Hypothalamus (tissue), 51 donors: ENCODE measurements at places on chromosomes 2 and 18.

- DNase-seq: no peak
Observed at GRCh38 chr2:98298683-98299164, 47.5 kb upstream of the CNGA3 start.

DNA sequence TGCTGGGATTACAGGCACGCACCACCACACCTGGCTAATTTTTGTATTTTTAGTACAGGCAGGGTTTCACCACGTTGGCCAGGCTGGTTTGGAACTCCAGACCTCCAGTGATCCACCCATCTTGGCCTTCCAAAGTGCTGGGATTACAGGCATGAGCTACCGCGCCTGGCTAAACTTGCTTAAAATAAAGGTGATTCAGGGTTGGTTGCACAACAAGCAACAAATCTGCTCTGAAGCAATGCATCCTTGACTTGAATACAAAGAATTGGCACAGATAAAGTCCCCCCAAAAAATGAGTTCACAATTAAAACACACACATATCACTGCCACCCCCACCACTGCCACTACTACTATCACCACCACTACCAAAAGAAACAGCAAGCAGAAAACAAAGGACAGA is 34.9 kb downstream of the CCDC88A start:
- no peak for DNase-seq

- no peak for DNase-seq
Observed at GRCh38 chr2:147683380-147683779, 161.4 kb upstream of the ACVR2A start.

DNA sequence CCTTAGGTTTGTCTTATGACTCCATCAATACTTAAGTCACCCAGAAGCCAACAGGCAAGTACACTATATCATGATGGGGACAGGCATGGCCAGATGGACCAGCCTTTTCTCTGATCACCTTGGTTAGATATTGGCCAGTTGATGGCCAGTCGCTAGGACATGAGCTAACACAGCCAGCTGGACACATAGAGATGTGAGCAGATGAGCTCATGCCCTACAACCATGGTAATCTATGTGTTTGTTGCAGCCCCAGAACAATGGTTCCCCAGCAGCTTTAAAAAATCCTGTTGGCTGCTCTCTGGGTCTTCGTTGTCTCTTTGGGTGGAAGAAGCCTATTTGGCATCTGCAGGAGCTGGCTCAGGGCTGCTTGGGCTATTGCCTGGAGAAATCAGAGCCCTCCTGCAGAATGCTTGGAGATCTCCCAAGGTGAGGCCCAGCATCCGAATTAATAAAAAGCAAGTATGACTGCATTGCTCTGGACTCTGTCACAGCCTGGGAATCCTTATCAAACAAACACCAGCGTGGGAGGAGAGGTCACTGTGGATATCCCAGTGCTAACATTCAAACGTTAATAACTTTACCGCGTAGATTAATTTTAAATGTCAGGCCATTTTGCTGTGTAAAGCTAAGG is 62.3 kb upstream of the KLHL29 start:
- no peak for DNase-seq

DNA sequence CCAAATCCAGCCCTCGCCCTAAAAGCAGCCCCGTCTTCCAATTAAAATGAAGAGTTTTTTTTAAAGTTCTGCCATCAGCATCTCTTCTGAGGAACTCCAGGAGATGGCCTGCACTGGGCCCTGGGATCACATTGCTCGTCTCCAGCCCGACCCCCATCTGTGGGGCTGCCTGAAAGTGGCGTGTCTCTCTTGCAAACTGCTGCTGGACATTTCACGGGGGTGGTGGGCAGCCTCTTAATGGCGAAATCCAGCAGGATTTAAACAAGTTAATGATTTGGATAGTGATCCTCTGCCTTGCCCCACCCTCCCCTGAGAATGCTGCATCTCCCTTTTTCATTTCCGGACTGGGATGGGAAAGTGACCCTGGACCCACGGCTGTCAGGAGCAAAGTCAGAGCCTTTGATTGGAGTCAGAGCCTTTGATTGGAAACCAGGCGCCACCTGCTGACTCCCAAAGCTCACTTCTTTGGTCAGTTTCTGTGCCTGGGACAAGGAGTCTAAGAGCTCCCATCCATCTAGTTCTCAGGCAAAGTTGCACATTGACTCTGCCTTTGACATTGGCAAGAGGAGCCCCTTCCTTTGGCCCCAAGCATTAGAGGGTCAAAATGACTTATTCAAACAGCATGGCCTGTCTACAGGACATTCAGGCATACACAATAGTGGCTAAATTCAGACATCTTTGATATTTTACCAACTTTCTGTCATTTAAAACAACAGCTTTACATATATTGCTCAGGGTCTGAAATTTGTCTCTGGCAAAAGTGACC is 155.2 kb downstream of the SH3BP4 start:
- peak; percentile 40 for DNase-seq

- DNase-seq: no peak
Observed at GRCh38 chr2:236176951-236177350, 8.8 kb upstream of the GBX2 start.

DNA sequence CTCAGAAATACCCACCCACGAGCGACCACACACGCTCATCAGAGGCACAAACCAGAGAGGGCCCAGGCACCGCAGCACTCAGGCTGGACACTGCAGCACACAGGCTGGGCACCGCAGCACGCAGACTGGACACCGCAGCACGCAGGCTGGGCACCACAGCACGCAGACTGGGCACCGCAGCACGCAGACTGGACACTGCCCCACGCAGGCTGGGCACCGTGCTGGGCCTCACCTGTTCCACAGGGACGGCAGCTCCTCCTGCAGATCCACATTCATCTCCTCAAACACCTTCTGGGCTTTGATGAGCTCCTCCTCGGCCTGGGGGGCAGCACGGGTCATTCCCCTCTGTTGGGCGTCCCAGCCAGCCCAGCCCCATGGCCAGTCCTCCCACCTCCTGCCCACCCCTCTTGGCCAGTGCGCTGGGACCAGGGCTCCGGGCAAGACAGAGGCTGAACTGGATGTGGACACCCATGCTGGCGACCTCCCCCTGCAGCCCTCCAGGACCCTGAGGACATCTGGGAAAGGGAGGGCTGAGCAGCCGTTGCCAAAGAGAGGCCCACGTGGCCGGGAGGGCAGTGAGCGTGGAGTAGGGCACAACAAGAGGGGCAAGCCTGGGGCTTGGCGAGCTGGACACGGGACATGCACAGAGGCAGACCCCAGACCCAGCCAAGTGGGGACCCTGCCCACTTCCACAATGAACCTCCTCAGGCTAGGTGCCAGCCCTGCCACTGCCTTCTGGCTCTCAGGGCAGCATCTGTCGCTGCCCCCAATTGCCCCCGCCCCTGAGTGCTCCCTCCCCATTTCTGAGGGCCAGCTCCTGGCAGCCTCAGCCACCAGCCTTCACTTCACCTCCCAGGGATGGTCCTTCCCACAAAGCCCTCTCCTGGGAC is 43.0 kb downstream of the BIN1 start:
- DNase-seq: no peak

DNA sequence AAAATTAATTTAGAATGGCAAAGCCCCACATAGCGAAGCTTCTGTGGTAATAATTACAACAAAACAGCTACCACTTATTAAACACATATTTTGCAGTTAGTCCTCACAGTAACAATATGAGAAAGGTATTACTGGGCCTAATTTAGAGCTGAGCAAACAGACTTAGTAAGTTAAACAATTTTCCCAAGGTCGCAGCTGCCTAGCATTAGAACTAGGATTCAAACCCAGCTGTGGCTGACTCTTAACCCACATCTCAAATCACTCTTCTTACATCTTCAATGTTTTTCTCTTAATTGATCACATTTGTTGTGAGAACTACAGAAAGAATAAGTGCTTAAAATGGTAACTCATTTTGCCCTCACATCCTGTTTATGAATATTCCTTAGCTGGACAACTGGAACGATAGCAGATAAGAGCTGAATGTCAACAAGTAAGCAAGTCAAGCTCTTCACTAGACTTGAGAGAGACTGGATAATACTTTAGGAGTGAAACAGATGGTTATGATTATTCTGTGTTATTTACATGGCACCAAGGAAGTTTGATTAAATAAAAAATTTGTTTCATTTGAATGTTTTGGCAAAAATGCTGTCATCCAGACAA is 59.4 kb upstream of the TMEM17 start:
- DNase-seq: no peak

GRCh38 chr18:68489013-68489792 is 225.7 kb downstream of the TMX3 start:
- no peak for DNase-seq

DNA sequence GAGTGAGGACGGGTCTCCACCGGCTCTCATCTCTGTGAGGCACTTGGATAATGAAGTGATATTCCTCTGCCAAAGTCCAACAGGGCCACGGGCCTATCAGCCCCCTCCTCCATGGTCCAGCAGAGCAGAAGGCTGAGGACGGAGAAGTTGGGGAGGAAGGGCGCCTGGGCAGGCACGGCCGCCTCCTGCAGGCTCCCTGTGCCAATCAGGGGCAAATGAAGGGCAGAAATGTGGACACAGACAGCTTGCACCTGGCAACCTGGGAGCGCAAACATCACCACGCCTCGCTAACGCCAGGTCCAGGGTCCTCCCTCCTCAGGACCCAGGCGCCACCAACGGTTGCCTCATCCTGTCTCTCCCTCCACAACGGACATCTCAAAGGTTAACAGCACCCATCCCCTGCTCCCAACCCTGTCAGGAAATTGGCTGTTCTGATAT is 24.3 kb downstream of the SMAD7 start:
- DNase-seq: no peak

- DNase-seq: no peak
Observed at GRCh38 chr2:223989206-223989855, 32.1 kb downstream of the MRPL44 start.

GRCh38 chr2:112662704-112663103 is 17.0 kb downstream of the SLC20A1 start:
- no peak for DNase-seq

DNA sequence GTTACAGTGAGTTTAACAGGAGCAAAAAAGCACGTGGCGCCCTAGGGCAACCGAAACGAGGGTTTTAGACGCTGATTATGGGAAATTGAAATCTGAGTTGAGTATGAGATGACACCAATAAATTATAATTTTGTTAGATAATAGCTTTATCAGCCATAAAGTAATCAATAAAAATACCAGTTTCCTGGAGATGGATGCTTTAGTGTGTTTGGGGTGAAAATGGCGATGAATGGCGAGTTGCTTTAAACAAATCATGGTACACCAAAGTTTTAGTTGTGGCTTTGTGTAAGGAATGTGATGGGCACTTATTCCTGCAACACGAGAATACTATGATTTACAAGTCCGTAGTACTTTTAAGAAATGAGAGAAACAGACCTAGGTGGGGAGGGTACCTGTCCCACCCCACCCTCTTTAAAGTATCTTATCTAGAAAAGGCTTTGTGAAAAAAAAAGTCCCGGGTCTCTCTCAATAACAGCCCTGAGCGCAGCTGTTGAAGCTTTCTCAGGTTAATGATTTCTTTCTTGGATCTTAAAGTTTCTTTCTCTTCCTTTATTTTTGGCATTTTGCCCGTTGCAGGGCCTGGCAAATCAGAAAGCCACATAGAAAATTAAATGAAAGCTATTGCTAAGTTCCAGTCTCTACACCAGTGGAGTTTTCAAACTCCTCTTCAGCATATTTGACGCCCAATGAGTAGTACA is 1.5 kb upstream of the RRM2 start:
- no peak for DNase-seq

DNA sequence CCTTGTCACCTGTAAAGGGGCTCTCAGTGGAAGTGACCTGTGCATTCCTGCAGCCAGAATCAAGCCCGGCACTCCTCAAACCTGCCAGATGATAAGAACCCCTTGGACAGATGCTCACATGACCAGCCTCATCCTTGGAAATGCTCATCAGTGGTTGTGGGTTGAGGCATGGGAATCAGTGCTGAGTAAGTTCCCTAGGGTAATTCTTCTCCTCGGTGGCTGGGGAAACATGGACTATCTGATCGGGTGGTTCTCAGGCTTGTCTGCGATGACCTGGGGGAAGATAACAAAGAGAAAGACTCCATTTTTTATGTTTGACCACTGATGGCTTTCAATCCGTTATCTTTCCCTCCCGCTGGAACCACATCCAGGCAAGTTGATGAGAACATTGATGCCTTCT is 84.0 kb downstream of the SPP2 start:
- no peak for DNase-seq

- no peak for DNase-seq
Observed at GRCh38 chr2:106097038-106098000, 96.8 kb downstream of the UXS1 start.

- DNase-seq: no peak
Observed at GRCh38 chr2:228735697-228736096, 535.4 kb downstream of the PID1 start.

DNA sequence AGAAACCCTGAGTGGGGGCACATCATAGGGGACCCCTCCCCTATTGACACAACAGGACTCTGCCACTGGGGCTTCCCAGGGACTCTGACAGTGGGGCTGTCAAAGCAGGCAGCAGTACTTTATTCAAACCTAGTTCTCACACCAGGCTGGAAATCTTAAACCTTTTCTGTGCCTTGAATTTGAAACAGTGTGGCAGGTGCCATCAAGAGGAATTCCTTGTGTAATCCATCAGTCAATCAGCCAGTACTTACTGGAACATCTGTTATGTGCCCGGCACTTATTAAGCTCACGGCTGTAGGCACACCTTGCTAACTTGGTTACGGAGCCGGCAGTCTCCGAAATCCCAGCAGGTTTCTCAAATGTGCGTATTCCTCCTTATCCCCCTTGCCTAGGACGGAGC is 12.0 kb downstream of the GLI2 start:
- no peak for DNase-seq

GRCh38 chr2:30639836-30640235 is 167.4 kb downstream of the CAPN13 start:
- no peak for DNase-seq

- no peak for DNase-seq
Observed at GRCh38 chr18:31617031-31617717, 25.5 kb downstream of the TTR start.

DNA sequence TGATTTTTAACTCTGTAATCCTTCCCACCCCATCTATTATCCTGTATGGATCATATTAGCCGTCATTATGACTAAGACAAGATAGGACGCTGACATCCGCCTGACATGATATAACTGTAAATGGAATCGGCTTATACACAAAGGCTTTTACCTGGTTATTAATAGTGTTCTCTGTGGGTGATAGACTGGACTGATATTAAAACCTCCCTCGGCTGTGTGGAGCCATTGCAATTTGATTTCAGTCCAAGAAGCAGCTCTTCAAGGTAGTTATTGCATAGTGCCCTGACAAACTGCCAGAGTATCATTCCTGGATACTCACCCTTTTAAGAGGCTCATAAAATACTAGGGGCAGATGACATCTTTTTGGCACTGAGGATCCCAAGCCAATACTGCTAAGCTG is 226.1 kb upstream of the HNRNPA3 start:
- DNase-seq: no peak

GRCh38 chr2:207225773-207226172 is 60.0 kb upstream of the KLF7 start:
- DNase-seq: no peak

DNA sequence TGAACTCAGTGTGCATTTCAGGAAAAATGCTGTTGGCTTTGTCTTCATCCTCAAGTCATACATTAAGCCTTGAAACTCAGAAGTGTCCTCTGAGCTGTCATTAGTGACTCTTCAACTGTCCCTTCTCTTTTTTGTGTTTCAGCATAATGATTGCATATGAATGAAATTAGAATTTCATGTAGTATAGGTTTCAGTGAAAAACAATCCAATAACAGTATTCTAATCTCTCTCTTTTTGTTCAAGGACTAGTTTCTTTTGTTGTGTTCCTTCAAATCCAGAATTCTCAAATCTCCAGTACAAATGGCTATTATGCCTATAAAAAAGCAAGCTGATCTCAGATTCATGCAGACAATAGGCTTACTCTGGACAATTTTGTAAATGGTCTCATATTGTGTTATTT is 133.5 kb downstream of the QPCT start:
- no peak for DNase-seq

- no peak for DNase-seq
Observed at GRCh38 chr2:223475901-223476300, 126.3 kb downstream of the SCG2 start.
